K562 (cell line): ENCODE measurements at places on chromosomes 5 and 9. TPM values are rescaled to one million over a fixed set of nuclear protein-coding genes. Genes with fewer than 3 reads are reported as not detected.

Gene TMEM267
- 19.3 and 19.9 TPM in 2 replicates for total RNA-seq

Gene ZNF484
- 2.7 TPM in 2 replicates for total RNA-seq

Gene DEPDC1B
- total RNA-seq, result 41.6 and 43.2 TPM in 2 replicates

- DNase-seq, result no peak
- no peaks in the 10 kb centered on the region for H3K36me3 ChIP-seq
- H3K27ac ChIP-seq, result no peak overlapping the region
- no peak overlapping the region for H3K4me3 ChIP-seq
- no peaks in the 10 kb centered on the region for H3K27me3 ChIP-seq
Measured at GRCh38 chr5:142482207-142482606, 157.4 kb upstream of the SPRY4 start.

GRCh38 chr5:72556351-72557166, 49.3 kb upstream of the ZNF366 start:
- H3K27ac ChIP-seq, result no peak overlapping the region
- DNase-seq, result no peak
- H3K27me3 ChIP-seq, result no peaks in the 10 kb centered on the region
- H3K4me3 ChIP-seq, result no peak overlapping the region
- H3K36me3 ChIP-seq, result no peaks in the 10 kb centered on the region

GRCh38 chr5:159426694-159427093, 96.4 kb upstream of the IL12B start:
- no peaks in the 10 kb centered on the region for H3K27me3 ChIP-seq
- no peak for DNase-seq
- H3K27ac ChIP-seq, result no peak overlapping the region
- H3K36me3 ChIP-seq, result no peaks in the 10 kb centered on the region
- no peaks in the 10 kb centered on the region for H3K4me1 ChIP-seq
- no peak overlapping the region for H3K4me3 ChIP-seq

DNA sequence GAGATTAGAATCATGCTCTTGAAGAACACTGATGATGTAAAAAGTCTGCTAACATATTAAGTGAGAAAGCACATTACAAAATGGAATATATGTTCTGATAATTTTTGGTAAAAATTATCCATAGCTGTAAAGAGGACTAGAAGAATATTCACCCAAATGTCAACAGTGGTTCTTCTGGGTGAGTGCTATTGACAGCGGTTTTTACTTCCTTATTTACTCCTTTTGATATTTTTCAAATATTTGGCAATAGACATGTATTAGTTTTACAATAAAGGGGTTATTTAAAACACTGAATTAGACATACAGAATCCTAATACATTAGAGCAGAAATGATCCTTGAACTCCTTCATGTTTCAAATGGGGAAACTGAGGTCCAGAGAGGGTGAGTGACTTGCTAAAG, 26.9 kb upstream of the MEGF9 start:
- no peaks in the 10 kb centered on the region for H3K4me1 ChIP-seq
- H3K27ac ChIP-seq, result no peak overlapping the region
- DNase-seq, result no peak
- no peaks in the 10 kb centered on the region for H3K27me3 ChIP-seq

- DNase-seq, result peak; percentile 30
- no peaks in the 10 kb centered on the region for H3K36me3 ChIP-seq
- H3K4me1 ChIP-seq, result peaks cover 6% of the 10 kb centered on the region; the same call in 1 of the 3 replicates
- H3K4me3 ChIP-seq, result no peak overlapping the region
- no peak overlapping the region for H3K27ac ChIP-seq
Measured at GRCh38 chr5:138275379-138275782, 960 bp upstream of the GFRA3 start.

- H3K27ac ChIP-seq, result no peak overlapping the region
- no peaks in the 10 kb centered on the region for H3K4me1 ChIP-seq
- H3K4me3 ChIP-seq, result no peak overlapping the region
- no peaks in the 10 kb centered on the region for H3K36me3 ChIP-seq
Measured at GRCh38 chr5:93088592-93089389, 492.2 kb downstream of the NR2F1-AS1 start.

DNA sequence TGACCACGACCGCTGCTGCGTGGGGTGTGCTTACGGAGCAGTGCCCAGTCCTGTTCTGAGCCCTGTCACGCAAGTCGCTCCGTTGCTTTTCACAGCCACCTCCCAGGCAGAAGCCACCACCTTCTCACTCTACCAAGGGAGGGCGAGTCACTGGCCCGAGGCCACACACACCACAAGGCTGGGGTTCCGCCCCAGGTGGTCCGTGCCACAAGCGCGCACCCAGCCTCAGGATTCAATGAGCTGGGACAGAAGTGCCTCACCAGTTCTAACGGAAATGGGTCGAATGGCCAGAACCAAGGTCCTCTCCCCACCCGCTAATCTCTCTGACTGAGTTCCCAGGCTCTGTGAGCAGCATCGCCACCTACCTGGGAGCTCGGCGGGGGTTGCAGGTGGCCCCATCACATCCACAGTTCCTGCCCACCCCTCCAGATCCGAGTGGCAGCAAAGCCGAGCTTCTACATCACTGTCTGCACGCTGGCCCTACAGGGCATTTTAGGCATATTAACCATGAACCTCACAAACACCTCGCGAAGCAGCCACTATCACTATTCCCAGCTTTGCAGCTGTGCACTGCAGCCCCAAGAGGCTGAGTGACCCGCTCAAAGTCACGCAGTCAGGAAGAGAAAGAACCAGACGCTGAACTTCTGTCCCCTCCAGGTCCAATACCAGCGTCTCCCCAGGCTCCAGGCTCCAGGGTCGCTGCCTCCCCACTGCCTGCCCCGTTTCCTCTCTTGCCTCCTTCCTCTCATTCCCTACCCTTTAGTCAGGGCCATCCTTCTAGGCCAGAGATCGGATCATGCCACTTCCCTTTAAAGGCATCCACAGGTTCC, 92.1 kb upstream of the PHYKPL start:
- DNase-seq, result no peak
- H3K36me3 ChIP-seq, result no peaks in the 10 kb centered on the region
- peaks cover 4% of the 10 kb centered on the region for H3K4me1 ChIP-seq
- no peak overlapping the region for H3K4me3 ChIP-seq

DNA sequence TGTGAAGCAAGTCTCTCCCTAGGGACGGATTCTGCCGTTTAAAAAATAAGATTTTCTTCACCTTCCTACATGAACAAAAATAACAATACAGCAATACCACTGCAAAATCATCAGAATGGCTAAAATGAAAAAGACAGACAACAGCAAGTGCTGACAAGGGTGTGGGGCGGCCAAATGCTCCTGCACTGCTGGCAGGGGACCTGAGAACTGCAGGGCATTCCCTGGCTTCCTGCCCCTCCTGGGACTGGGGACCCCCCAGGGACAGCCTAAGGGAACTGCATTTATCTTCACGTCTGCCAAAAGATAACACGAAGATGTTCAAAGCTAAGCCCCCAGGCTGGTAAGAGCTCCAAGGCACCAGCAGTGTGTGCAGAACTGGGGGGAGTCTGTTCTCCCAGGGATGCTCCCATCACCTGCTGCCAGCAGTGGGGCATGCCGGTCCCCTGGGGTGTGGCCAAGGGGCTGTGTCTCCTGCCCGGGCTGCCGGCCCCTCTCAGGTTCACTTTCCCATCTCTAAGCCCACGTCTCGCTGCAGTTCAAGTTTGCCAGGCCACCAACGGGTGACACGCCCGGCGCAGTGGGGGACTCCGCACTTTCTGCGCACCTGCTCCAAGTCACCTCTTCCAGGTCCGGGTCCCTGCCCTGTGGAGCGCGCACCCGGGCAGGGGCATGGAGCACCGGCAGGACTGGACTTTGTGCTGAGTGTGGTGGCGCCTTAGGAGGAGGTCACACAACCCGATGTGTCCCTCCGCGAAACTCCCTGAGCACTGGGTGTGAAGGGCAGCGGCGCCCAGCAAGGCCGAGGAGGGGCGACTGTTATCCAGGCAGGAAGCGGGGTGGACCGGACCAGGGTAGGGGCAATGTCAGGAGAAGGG, 4.5 kb upstream of the EGFL7 start:
- peaks cover 2% of the 10 kb centered on the region; the same call in 1 of the 3 replicates for H3K36me3 ChIP-seq
- peaks cover 25% of the 10 kb centered on the region for H3K4me1 ChIP-seq
- H3K27me3 ChIP-seq, result no peaks in the 10 kb centered on the region
- H3K4me3 ChIP-seq, result no peak overlapping the region

- no peaks in the 10 kb centered on the region for H3K27me3 ChIP-seq
- no peak overlapping the region for H3K27ac ChIP-seq
- H3K4me1 ChIP-seq, result no peaks in the 10 kb centered on the region
- DNase-seq, result no peak
- H3K4me3 ChIP-seq, result no peak overlapping the region
Measured at GRCh38 chr5:163631856-163632255, 126.4 kb downstream of the MAT2B start.
